MG63 (cell line): ENCODE measurements at places on chromosomes 1 and 21. TPM values are rescaled to one million over a fixed set of nuclear protein-coding genes. Genes with fewer than 3 reads are reported as not detected.

The FAM72C gene
- 0.89 and 4.1 TPM in 2 replicates for total RNA-seq

The TMEM269 gene
- 0.16 and 0.42 TPM in 2 replicates for total RNA-seq

The GREM2 gene
- total RNA-seq, result 0.63 and 1.5 TPM in 2 replicates

The DNAJC6 gene
- not detected in 2 replicates for total RNA-seq

The PLA2G2F gene
- not detected in 2 replicates for total RNA-seq

The SPRR3 gene
- total RNA-seq, result not detected in 2 replicates

The RYR2 gene
- 0.12 and 0.26 TPM in 2 replicates for total RNA-seq

The CFAP107 gene
- not detected in 2 replicates for total RNA-seq

The PPT1 gene
- total RNA-seq, result 67.5 and 97.0 TPM in 2 replicates
